DMS 273 treated with DMSO at 0.1 percent for 48 hours (cell line): ENCODE measurements at places on chromosomes 6 and 20.

DNA sequence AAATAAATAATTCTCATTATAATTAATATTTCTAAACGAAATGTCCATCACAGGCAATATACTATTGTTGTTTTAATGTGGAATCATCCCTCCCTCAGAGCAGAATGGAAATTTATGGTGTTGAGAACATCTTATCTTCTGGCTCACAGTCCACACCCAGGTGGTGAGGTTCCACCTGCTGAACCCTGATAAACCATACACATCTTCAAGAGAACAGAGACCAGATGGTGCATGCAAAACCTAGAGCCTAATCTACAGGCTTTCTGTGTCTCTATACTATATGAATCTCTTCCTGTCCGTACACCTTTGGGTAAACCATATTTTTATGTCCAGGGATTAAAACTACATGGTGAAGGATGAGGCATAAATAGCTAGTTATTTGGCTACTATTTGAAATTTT lies 52.3 kb upstream of the UFL1 start:
- DNase-seq, result no peak

DNA sequence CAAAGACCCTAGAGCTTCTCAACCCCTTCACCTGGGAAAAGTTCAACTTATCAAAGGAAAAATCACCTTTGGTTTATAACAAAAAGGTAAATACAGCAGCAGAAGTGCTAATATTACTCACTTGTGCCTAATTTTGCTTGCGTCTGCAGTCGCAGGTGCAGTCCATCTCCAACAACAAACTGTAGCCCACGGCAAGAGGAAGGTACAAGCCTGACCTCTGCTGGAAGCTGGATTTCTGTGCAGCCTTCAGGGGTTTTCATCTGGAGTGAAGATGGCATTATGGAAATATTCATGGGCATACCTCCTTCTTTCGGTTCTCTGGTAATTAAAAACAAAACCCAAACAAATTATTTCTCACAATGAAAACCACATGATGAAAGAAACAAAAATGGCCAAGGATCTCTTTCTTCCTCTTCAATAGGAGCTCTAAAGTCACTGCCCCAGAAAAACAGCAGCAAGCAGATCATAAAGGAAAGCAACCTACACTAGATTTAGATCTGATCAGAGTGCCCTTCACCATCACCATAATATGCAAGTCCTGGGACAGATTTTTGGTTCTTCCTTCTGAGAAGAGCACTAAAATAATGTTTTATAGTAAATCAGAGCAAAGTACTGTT lies 7.8 kb downstream of the UBE3D start:
- no peak for DNase-seq

DNA sequence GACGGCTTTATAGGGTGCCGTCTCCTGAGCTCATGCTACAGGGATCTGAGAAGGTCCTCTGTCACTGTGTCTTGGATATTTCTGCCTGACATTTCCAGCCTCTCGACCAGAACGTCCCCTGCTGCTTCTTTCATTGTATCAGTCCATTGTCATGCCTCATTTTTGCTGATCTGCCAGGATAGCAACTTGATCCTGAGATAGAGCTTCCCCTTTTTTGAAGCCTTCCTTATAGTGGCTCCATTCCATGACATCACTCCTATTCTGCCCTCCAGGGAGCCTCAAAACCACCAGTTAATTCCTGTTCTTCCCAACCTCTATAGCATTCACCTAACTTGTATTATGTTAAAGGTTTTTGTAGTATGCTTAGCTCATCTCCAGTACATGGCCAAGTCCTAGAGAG lies 431.8 kb upstream of the NOX3 start:
- no peak for DNase-seq

GRCh38 chr6:119979862-119980261 lies 630.3 kb upstream of the MAN1A1 start:
- DNase-seq, result no peak
